Breast epithelium (tissue), 4 donors: ENCODE measurements at places on chromosomes 1 and 21.

- H3K4me3 ChIP-seq, result no peak overlapping the region
- DNase-seq, result no peak
- no peak overlapping the region for H3K27ac ChIP-seq
Observed at GRCh38 chr1:220225957-220226356, 46.3 kb downstream of the RAB3GAP2 start.

DNA sequence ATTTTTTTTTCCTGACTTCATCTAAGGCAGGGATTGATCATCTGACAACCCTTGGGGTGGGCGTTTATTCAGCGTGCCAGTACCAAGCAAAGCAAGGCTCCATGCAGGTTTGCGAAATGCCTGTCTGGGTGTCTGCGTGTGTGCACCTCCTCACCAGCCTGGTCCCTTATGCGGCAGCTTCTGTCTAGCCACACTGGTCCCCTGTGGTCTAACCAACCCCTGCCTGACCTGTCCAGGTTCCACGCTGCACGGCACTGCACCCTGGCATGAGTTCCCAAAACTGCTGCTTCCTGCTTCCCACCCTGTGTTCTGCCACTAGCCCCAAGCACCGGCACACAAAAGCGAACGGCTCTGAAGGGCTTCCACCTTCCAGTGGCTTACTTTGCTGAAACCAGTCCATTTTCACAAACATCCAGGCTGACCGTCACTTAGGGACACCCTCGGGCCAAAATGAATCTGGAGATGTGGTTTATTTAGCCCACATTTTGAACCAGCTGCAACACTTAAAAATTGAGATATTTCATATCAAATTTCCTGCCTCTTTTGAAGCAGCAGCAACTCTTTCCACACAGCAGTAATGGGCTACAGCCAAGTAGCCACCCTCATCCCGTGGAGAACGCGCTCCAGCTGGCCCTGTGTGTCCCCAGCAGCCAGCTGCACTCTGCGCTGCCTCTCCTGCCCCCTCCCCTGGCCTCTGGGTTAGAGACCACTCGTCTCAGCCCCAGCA lies 55.7 kb downstream of the HLCS start:
- no peak for DNase-seq
- H3K4me3 ChIP-seq, result no peak overlapping the region
- H3K27me3 ChIP-seq, result no peaks in the 10 kb centered on the region
- H3K4me1 ChIP-seq, result no peaks in the 10 kb centered on the region

- H3K4me1 ChIP-seq, result peaks cover 10% of the 10 kb centered on the region
- H3K27ac ChIP-seq, result no peak overlapping the region
- peaks cover under 1% of the 10 kb centered on the region for H3K27me3 ChIP-seq
- no peak overlapping the region for H3K4me3 ChIP-seq
- no peaks in the 10 kb centered on the region for H3K36me3 ChIP-seq
Observed at GRCh38 chr1:152112885-152113432, 2.3 kb downstream of the TCHH start.

DNA sequence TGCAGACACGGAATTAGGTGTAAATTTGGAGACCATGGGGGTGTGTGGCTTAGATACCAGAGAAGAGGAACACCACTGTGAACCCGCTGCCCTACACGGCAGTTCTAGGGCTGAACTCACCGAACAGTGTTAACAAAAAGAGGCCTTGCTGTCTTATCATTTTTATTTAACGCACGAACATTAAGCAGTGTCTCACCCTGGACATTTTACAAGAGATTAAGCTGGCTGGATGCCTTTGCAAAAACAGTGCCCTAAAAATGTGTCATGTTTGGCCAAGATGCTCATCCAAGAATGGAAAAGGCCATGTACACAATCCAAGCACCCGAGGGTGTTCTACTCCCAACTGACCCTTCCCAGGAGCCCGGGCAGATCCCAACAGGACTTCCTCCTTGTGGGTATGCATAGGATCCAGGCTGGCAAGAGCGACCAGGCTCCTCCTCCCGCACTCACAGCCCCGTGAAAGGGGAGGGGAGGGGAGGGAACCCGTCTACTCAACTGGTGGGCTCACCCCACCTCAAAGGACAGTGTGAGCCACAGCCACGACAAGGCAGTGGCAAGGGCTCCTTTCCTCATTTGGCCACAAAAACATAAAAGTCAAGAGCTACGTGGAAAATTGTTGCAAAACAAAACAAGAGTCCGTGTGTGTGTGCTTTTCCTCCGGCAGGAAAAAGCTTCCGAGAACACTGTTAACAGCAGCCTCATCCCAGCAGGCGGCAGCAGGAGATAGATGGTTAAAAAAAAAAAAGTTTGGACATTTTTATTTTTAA lies 20.3 kb downstream of the C2CD2 start:
- H3K27ac ChIP-seq, result peak overlapping the region; percentile 85
- no peaks in the 10 kb centered on the region for H3K4me1 ChIP-seq
- H3K36me3 ChIP-seq, result no peaks in the 10 kb centered on the region
- no peaks in the 10 kb centered on the region for H3K27me3 ChIP-seq

- H3K27me3 ChIP-seq, result no peaks in the 10 kb centered on the region
- no peak for DNase-seq
- peaks cover 6% of the 10 kb centered on the region for H3K4me1 ChIP-seq
- no peaks in the 10 kb centered on the region for H3K36me3 ChIP-seq
- H3K27ac ChIP-seq, result peak overlapping the region; percentile 91
Observed at GRCh38 chr1:108691128-108691941, 775 bp upstream of the PRPF38B start.

DNA sequence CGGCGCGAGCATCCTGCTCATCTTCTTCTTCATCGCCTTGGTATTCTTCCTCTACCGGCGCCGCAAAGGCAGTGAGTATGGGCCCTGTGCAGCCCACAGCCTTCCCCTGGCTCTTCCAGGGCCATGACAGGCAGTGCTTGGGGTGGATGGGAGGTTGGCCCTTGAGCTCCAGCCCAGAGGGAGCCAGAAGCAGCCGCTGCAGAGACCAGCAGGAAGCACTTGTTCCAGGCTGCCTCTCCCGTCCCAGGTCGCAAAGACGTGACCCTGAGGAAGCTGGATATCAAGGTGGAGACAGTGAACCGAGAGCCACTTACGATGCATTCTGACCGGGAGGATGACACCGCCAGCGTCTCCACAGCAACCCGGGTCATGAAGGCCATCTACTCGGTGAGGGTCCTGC lies 87.3 kb upstream of the CD1D start:
- no peak for DNase-seq
- no peak overlapping the region for H3K27ac ChIP-seq
- no peaks in the 10 kb centered on the region for H3K4me1 ChIP-seq
- no peaks in the 10 kb centered on the region for H3K36me3 ChIP-seq
- H3K4me3 ChIP-seq, result no peak overlapping the region

DNA sequence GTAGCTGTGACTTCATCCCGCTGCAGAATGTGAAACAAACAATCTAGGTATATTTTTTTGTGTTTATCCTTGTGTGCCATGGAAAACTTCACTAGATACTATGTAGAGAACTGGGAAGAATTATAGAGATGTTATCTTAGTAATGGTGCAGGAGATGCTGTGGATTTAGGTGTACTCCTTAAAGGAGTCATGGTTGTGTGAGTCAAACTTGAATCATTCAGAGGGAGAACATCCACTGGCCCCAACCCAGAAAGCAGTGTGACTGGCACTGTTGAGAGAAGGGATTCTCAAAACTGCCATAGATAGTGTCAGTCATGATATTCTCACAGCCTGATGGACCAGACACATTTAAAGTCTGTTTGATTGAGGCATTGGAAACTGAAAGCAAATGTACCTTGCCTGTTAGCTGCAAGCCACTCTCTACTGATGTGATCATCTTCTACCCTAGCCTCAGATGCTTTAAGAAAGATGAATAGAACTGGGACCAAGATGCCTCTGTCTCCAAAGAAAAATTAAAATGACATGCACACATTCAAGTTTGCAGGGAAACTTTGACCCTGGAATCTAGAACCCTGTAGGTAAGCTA lies 754.6 kb downstream of the MRPL39 start:
- H3K36me3 ChIP-seq, result no peaks in the 10 kb centered on the region
- DNase-seq, result no peak
- no peaks in the 10 kb centered on the region for H3K4me1 ChIP-seq
- H3K4me3 ChIP-seq, result no peak overlapping the region
- H3K27me3 ChIP-seq, result no peaks in the 10 kb centered on the region
- H3K27ac ChIP-seq, result no peak overlapping the region

DNA sequence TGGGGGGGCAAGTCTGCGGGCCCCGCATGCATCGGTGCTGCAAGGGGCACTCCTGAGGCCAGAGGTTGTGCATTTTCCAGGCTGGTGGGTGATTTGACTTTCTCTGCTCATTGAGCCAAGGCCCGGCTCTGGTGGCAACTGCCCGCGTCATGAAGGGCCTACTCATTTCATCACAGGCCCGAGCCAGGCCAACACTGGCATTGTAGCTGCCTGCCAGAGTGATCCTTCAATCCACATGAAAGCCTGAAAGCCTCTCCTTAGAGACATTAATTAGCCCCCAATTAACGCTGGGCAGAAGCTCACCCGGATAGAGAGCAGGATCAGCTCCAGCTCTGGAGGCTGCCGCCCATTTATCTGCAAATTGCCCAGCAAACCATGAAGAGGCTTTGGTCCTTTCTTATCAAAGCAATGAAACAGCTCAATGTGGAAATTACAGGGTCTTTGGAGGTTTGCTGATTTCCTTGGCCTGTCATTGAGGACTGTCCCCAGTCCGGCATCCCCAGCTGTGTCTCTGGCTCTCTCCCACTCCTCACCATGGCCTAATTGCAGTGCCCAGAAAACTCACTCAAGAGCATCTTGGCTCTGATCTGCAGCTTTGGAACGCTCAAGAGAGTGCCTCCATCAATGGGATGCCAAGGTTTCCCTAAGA lies 50.4 kb upstream of the STUM start:
- no peak overlapping the region for H3K4me3 ChIP-seq
- H3K27me3 ChIP-seq, result no peaks in the 10 kb centered on the region
- DNase-seq, result no peak
- H3K27ac ChIP-seq, result no peak overlapping the region

GRCh38 chr1:224058303-224058702 lies 55.6 kb upstream of the FBXO28 start:
- H3K4me1 ChIP-seq, result no peaks in the 10 kb centered on the region
- H3K27me3 ChIP-seq, result no peaks in the 10 kb centered on the region
- no peak overlapping the region for H3K27ac ChIP-seq
- no peak for DNase-seq

GRCh38 chr1:233473549-233474204 lies 140.2 kb upstream of the KCNK1 start:
- no peaks in the 10 kb centered on the region for H3K4me1 ChIP-seq
- no peak overlapping the region for H3K4me3 ChIP-seq
- no peak overlapping the region for H3K27ac ChIP-seq
- H3K36me3 ChIP-seq, result no peaks in the 10 kb centered on the region
- DNase-seq, result no peak

DNA sequence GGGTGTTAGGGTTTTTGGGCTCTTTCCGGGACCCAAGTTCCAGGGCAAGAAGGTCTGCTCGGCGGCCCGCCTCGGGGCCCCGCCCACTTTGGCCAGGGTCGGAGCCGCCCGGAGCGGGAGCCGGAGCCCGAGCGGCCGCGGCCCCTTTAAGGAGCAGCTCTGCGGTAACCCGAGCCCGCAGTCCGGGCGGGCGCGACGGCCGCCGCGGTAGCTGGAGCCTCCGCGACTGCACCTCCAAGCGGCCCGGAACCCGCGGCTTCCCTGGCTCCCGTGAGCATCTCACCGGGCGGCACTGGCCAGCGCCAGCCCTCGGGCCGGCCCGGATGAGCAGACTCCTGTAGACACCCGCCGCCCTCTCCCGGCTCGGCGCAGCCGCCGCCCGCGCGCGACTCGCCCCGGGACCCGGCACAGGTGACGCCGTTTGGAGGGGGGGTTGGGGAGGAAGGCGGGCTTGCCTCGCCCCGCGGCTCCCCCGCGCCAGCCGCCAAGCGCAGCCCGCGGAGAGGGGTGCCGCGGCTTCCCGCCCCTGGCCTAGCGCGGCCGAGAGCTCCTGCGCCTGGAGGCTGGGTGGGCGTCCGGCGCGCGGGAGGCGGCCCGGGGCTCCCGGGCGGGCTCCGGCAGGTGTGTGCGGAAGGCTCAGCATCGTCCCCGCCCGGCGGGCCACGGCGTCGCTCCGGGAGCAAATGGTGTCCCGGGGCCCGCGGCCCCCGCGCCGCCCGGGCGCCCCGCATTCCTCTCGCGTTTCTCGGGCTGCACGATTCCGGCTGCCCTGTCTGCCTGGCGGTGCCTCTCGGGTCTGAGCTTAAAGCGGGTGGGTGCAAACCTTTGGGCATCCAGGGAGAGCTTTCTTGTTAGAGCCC lies at the start of gene TLCD4:
TLCD4 (plus strand) TSS at position 149 of the 860 bp plus-strand sequence. CDS start 26,547 bp downstream, outside the sequence.
- H3K4me1 ChIP-seq, result no peaks in the 10 kb centered on the region
- H3K27me3 ChIP-seq, result no peaks in the 10 kb centered on the region
- peak within 1 kb of the TSS; percentile 73 for H3K27ac ChIP-seq
- H3K4me3 ChIP-seq, result peak within 1 kb of the TSS; percentile 86

- DNase-seq, result no peak
- H3K36me3 ChIP-seq, result no peaks in the 10 kb centered on the region
- H3K27ac ChIP-seq, result peak overlapping the region; percentile 55
- no peaks in the 10 kb centered on the region for H3K27me3 ChIP-seq
Observed at GRCh38 chr21:26124421-26124833, 46.1 kb downstream of the APP start.

- H3K4me1 ChIP-seq, result no peaks in the 10 kb centered on the region
- peaks cover 7% of the 10 kb centered on the region for H3K27me3 ChIP-seq
- no peak overlapping the region for H3K4me3 ChIP-seq
- no peak overlapping the region for H3K27ac ChIP-seq
Observed at GRCh38 chr1:205037539-205037938, 5.5 kb upstream of the CNTN2 start.

- H3K4me3 ChIP-seq, result no peak overlapping the region
- no peak for DNase-seq
- no peaks in the 10 kb centered on the region for H3K36me3 ChIP-seq
- no peak overlapping the region for H3K27ac ChIP-seq
- no peaks in the 10 kb centered on the region for H3K4me1 ChIP-seq
Observed at GRCh38 chr1:29083317-29084195, 40.1 kb downstream of the TMEM200B start.

DNA sequence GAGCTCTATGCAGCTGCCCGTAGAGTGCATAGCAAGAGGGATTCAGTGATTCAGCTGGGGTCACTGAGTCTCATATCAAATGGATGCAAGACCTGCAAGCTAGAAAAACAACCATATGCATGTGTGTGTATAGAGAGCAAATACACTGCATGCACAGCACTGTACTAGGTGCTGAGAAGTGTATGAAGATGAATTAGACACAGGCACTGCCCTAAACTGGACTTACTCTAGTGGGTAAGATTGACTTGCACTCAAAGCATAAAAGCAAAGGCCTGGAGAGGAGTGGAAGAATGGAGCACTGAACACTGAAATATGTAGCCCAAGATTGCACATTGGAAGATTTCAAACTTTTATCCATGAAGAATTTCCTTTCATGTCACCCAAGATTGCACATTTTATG lies 5.5 kb upstream of the GBP1 start:
- no peaks in the 10 kb centered on the region for H3K36me3 ChIP-seq
- H3K4me3 ChIP-seq, result peak overlapping the region; percentile 18

GRCh38 chr1:180246579-180246978 lies 16.5 kb downstream of the LHX4 start:
- no peaks in the 10 kb centered on the region for H3K4me1 ChIP-seq
- H3K36me3 ChIP-seq, result no peaks in the 10 kb centered on the region
- H3K27ac ChIP-seq, result no peak overlapping the region
- H3K27me3 ChIP-seq, result peaks cover 22% of the 10 kb centered on the region
- no peak overlapping the region for H3K4me3 ChIP-seq
- no peak for DNase-seq

DNA sequence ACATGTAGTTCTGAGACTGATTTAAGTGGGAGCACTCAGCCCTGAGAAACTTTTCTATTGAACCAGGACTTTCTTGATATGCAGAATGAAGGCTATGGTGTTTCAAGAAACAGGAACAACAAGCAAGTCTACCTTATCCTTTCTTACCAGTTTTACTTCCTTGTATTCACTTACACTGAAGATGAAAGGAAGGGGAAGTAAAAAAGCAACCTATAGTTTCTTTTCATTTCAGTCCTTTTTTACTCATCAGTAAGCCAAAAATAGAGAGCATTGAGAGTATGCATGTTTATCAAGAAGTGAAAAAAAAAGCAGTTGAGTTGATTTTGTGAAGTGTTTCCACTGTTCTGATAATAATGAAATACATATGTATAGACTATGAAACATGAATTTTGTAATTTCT lies 1010.3 kb downstream of the AMY1C start:
- H3K36me3 ChIP-seq, result no peaks in the 10 kb centered on the region
- no peak for DNase-seq
- H3K27me3 ChIP-seq, result no peaks in the 10 kb centered on the region
